ENCODE measurements at places on chromosomes 5 and 9. TPM values are rescaled to one million over a fixed set of nuclear protein-coding genes. Genes with fewer than 3 reads are reported as not detected.

GRCh38 chr9:95874989-95875304, 544 bp upstream of the ERCC6L2 start:
- DNase-seq = no peak

DNA sequence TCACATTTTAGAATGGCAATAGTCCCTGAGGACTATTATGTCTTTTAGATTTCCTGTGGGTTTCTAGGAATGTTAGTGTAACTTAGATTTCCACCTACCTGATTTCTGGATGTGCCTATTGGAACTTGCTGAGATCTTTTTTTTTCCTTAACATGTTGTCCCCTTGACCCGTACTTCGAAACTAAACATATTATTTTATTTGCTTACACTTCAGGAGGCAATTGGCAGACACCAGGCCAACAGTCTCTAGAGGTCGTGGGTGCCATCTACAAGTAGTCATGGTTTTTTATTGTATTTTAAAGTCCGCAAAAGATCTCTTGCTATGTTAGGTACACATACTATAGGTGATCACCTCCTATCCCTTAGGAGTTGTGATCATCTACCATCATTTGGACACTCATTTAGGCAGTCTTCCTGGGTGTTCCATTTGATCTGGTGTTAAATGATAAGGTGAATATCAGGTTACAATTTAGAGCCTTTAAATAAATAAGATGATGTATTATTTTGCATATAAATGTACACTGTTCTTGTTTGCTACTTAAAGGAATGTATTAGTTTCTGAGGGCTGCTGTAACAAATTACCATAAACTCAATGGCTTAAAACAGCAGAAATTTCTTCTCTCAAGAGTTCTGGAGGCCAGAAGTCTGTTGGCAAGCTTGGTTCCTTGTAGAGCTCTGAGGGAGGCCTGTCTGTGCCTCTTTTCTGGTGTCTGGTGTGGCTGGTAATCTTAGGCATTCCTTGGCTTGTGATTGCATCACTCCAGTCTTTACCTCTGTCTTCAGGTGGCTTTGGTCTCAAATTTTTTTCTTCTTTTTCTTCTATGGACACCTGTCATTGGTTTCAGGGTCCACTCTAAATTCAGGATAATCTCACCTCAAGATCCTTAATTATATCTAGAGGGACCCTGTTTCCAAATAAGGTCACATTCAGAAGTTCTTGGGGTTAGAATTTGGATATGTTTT, 64.8 kb downstream of the ZCCHC7 start:
- DNase-seq = no peak

- peak; percentile 50 for DNase-seq
These were observed 9.6 kb downstream of the NEK6 start for GRCh38 chr9:124267271-124267807.

Gene TAF11L13
- not detected for total RNA-seq
